AG04449 (cell line): ENCODE measurements at places on chromosomes 7 and 10.

GRCh38 chr7:118918556-118918955, 694.1 kb downstream of the ANKRD7 start:
- DNase-seq: no peak

DNA sequence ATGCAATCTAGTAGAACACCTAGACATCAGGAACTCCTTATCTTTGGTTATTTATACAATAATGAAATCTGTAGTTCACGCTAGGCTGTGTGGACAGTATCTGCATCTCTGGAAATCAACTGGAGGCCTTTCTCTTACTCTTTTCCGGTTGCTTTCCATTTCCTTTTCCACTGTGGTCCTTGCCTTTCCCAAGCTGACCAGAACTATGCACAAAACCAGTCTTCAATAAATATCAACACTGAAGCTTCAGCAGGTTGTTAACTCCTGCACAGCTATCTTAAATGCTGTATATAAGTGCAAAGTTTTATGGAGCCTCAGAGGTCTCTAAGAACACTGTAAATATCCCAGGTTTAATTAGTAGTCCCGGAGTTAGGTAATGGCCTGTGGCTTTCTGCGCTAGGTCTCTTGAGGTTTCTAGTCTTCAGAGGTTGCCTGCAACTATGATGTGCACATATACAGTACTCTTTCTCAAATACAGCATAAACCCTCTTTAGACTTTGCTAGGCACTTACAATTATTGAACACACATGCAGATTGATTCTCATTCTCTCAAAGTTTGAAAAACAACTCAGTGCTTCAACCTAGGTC, 2.4 kb downstream of the KLLN start:
- DNase-seq: no peak

DNA sequence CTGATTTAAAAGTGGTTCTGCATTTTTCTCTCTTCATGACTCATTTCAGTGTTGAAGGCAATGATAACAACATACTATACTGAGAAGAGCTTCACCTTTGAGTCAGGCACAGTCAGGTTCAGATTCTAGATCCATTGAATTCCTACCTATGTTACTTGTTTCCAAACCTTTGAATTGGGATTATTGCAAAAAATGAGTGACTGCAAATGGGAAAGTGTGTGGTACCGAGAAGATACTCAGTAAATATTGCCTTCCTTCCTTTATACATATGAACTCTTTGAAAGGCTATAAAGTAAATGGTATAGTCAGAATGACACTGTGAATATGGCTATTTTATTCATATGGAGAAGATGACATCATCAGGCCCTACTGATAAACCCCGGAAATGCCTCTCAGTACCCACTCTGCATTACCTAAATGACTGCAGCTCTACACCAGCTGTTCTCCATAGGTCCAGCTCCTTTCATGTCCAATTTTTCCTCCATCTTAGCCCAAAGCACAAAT, 66.7 kb upstream of the FGL2 start:
- no peak for DNase-seq

GRCh38 chr7:31775556-31775955, 88.5 kb downstream of the PPP1R17 start:
- no peak for DNase-seq

GRCh38 chr7:45494885-45495284, 79.3 kb upstream of the ADCY1 start:
- DNase-seq: no peak

GRCh38 chr7:150931199-150931869, 46.8 kb downstream of the KCNH2 start:
- DNase-seq: no peak

DNA sequence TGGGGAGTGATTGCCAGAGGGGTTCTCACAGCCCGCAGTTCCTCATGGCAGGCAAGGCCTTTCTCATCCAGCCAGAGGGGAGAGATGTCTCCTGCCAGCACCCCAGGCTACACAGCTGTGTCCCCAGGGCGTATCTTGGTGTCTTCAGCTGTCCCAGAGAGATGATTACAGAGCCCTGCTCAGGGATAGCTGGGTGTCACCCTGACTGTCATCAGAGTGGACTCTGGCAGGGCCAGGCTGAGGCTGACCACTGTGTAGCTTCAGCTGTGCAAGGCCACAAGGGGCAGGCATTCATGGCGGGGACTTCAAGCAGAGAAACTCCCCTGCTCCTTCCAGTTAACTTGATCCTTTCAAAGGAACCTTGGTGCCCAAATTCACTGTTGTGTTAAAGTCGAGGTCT, 124.2 kb downstream of the RGS10 start:
- no peak for DNase-seq

GRCh38 chr10:78761311-78761781, 307.4 kb upstream of the ZMIZ1 start:
- DNase-seq: no peak

- no peak for DNase-seq
Measured at GRCh38 chr10:3057946-3058345, 9.4 kb upstream of the PFKP start.

DNA sequence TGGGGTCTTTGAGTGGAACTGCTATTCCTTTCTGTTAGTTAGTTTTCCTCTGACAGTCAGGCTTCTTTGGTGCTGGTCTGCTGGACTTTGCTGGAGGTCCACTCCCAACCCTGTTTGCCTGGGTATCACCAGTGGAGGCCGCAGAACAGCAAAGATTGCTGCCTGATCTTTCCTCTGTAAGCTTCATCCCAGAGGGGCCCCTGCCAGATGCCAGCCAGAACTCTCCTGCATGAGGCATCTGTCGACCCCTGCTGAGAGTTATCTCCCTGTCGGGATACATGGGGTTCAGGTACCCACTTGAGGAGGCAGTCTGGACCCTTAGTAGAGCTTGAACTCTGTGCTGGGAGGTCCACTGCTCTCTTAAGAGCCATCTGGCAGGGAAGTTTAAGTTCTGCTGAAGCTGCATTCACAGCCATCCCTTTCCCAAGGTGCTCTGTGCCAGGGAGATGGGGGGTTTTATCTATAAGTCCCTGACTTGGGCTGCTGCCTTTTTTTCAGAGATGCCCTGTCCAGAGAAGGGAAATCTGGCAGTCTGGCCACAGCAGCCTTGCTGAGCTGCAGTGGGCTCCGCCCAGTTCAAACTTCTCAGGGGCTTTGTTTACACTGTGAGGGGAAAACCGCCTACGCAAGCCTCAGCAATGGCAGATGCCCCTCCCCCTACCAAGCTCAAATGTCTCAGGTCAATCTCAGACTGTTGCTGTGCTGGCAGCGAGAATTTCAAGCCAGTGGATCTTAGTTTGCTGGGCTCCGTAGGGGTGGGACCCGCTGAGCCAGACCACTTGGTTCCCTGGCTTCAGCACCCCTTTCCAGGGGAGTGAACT, 89.7 kb upstream of the CDK6 start:
- no peak for DNase-seq

GRCh38 chr7:41425926-41426325, 277.0 kb downstream of the INHBA start:
- DNase-seq: peak; percentile 55

DNA sequence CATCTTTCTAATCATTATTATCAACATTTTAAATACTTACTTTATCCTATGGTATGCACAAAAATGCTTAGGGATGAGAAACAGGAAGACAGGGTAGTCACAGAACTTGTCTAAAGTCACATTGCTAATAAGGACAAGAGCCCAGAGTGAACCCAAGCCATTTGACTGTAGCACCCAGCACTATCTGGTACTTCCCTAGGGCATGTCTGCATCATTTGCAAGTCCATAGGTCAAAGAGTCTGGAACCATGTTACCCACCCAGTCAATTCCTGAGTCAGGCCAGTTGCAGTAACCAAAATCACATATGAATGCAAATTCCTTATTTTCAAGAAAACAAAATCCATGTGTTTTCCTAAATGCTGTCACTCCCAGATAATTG, 19.1 kb downstream of the ASAH2 start:
- no peak for DNase-seq

GRCh38 chr7:14419531-14419930, 430.1 kb upstream of the ETV1 start:
- no peak for DNase-seq

GRCh38 chr10:104090611-104091010, 4.9 kb upstream of the COL17A1 start:
- DNase-seq: no peak

DNA sequence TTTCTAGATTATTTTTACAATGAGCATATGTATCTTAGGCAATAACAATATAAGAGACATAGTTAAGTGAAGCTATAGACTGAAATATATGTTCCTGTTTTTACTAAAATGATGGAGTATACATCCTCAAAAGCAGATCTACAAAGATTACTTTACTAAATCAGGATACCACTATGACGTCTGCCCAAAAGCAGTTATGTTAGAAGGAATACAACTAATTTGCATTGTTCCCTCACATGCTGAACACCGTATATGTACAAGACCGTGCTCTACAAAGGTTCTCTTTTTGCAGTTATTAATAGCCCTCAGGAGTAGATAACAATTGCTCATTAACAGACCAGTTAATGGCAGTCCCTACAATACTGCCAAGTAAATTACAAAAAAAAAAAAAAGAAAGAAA, 137.5 kb downstream of the CD36 start:
- no peak for DNase-seq

- no peak for DNase-seq
Measured at GRCh38 chr7:37149051-37149772, 299.5 kb downstream of the ELMO1 start.

DNA sequence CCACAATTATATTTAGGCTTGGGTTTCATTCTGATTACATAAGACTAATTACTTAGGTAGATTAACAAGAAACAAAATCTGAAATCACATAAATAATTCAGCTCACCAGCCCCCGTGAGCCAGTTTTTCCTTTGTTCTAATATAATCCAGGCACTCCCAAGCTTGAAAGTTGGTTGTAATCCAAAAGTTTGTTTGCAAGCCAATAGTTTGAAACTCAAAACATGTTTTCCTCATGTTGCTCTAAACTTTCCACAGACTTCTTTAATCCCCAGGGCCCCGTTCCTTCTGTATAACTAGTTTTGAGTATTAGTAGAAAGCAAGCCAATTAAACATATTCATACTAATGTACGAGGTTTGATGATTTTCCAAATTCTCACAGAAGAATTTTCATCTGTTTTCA, 56.1 kb downstream of the SP8 start:
- DNase-seq: no peak

GRCh38 chr7:1083729-1084657, 3.9 kb upstream of the GPER1 start:
- DNase-seq: no peak

GRCh38 chr10:60732807-60733516, 45.3 kb upstream of the CDK1 start:
- no peak for DNase-seq

- DNase-seq: peak; percentile 95
Measured at GRCh38 chr7:117230276-117231046, 92.4 kb downstream of the WNT2 start.

GRCh38 chr10:113073549-113074189, 123.6 kb downstream of the TCF7L2 start:
- DNase-seq: no peak

- no peak for DNase-seq
Measured at GRCh38 chr7:115037128-115037802, 115.4 kb downstream of the MDFIC start.

- DNase-seq: no peak
Measured at GRCh38 chr10:74255888-74256357, 104.9 kb downstream of the ADK start.

DNA sequence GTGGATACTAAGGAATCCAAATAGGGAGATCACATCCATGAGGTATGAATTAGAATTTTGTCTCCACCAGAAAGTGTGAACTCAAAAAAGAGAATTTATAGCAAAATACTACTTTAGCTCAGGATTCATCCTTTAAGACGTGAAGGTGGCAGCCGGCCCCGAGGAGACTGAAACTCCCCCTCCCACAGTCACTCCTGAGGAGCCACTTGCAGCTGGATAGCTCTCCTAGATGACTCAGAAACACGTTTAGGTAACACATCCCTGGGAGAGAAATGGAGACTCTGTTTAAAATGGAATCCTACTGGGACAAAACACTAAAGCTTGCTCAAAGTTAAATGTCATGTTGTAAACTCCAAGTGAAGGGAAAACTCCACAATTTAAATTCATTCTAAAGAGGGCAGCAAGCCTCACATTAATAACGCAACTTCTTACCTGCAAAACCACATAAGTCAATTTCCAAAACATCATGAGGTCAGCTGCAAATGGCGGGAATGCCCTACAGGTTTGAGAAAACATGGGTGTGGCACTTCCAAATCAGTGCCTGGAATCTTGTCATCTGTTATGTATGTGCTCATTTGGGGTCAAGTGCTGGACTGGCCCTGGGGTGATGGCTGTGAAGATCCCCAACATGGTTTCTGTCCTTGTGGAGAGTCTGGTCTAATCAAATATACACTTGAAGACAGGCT, 46.2 kb downstream of the ICA1 start:
- DNase-seq: no peak

GRCh38 chr7:28095231-28095630, 85.4 kb downstream of the JAZF1 start:
- no peak for DNase-seq

GRCh38 chr7:47806701-47807103, 141.6 kb downstream of the PKD1L1 start:
- DNase-seq: no peak

DNA sequence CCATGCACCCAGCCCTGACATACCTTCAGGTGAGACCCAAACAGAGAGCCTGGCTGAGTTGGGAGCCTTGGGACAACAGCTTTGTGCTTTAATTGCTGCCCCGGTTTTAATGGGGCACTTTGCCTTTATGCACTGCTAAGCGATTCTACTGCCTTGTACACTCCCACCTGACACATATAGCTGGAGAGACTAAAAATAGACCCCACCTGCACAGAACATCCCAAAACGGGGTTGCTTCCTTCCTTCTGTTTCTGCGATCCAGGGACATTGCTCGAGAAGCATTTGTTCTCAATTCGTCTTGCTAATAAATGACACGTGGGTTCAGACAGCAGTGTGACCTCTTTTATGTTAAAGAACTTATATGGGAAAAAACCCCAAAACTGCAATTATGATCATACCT, 258.8 kb upstream of the MYO3A start:
- no peak for DNase-seq
